H9 (cell line): ENCODE measurements at places on chromosomes 3 and 15.

DNA sequence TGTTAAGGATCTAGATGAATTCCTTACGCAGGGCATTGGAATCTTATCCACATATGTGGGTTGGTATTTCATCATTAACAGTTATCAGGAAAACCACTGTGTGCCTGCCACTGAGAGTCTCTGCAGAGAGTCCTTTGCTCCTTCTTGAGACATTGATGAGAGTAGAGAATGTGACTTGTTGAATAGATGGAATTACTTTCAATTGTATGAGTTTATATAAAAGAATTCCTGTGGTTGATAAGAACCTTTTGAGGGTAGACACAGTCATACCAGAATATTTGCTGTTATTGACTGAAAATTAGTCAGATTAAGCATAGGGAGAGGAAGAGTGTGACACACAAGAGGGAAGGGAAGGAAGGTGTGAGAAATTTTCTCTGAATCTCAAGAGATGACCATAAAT, 30.8 kb downstream of the ARHGEF26 start:
- no peaks in the 10 kb centered on the region for H3K4me1 ChIP-seq
- no peak overlapping the region for H3K4me3 ChIP-seq
- H3K27ac ChIP-seq = no peak overlapping the region
- H3K27me3 ChIP-seq = no peaks in the 10 kb centered on the region
- H3K36me3 ChIP-seq = no peaks in the 10 kb centered on the region; the same call in 2 of the 3 replicates
- DNase-seq = no peak

DNA sequence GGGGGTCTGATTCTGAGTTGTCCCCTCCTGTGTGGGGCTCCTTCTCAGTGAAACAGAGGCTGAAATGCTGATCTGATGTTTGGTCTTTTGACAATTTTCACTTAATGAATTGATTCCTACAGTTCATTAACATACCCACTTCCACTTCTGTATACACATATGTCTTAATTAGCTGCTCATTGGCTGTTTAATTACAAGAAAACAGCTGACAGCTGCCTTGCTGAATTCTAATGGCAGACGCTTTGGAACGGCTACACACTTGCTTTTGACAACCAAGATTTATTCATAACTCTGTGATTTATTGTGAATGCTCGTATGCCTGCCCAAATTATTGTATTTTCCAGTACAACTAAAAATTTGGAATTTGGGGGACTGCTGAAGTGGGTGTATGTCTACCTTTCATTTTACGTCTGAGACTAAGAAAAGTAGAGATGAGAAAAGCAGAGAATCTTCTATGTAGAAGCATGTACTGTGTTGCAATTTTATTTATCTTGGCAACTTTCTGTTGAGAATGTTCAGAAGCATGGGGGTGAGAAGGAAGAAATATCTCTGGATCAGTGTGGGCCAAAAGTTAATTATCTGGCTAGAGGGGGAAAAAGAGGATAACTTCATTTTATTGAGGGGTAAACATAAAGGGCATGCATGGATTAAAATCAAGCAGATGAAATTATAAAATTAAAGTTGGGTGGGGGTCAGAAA, 46.5 kb upstream of the ICE2 start:
- no peak for DNase-seq
- H3K36me3 ChIP-seq = no peaks in the 10 kb centered on the region; the same call in 1 of the 2 replicates
- 0 out of 2 replicates have a peak, but pooled peaks cover under 1% of the 10 kb centered on the region for H3K4me1 ChIP-seq
- no peaks in the 10 kb centered on the region for H3K27me3 ChIP-seq

DNA sequence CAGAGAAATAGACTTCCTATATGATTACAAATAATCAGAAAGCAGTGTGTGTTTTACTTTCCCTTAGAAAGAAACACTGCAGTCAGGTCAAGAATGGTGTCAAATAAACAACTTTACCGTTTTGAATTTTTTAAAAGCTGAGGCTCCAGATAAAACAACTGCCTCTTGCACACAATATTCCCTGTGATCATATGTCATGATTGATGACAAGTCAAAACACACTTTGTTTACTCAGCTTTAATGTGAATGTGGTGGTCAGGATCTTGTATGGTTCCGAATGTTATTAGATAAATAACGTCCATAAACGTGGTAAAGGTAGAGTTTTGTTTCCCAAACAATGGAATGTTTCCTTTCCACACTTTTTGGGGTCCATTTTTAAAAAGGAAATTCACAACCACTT, 428.4 kb upstream of the MDFIC2 start:
- no peak overlapping the region for H3K27ac ChIP-seq
- no peak overlapping the region for H3K4me3 ChIP-seq
- H3K4me1 ChIP-seq = no peaks in the 10 kb centered on the region; the same call in 1 of the 2 replicates

GRCh38 chr15:83077491-83078230, 10.6 kb upstream of the BTBD1 start:
- no peak overlapping the region for H3K27ac ChIP-seq
- H3K27me3 ChIP-seq = no peaks in the 10 kb centered on the region
- no peaks in the 10 kb centered on the region for H3K4me1 ChIP-seq
- no peak overlapping the region for H3K4me3 ChIP-seq
- peaks cover 10% of the 10 kb centered on the region for H3K36me3 ChIP-seq

DNA sequence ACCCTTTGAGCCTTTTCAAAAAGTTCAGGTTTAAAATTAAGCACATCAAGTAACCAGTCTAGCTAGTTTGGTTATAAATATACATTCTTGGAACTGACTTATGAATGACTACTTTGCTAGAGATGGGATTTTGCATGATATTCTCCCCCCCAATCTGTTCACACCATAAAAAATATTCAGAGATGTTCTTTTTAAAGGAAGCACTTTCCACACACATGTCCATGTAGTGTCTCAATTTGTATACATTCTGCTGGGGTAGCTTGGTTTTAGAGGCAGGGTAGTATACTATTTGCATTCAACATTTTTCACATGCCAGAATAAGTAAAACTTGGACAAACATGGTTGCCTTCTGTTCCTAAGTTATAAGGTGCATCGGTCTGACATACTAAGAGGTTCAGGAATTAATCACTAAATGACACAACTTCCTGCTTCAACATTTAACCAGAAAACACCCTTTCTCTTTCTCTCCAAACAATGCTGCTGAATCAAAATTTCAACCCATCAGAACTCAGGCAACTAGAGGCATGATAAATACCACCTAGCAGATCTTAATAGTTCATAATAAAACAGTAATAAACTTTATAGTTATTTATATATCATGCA, 57.0 kb downstream of the SUMF1 start:
- H3K4me1 ChIP-seq = no peaks in the 10 kb centered on the region
- H3K4me3 ChIP-seq = no peak overlapping the region
- no peak overlapping the region for H3K27ac ChIP-seq
- DNase-seq = no peak
- H3K27me3 ChIP-seq = no peaks in the 10 kb centered on the region

- peaks cover 4% of the 10 kb centered on the region; the same call in 1 of the 2 replicates for H3K36me3 ChIP-seq
- no peaks in the 10 kb centered on the region for H3K27me3 ChIP-seq
- no peak overlapping the region; the same call in 2 of the 3 replicates for H3K4me3 ChIP-seq
- H3K4me1 ChIP-seq = no peaks in the 10 kb centered on the region
- DNase-seq = no peak
- H3K27ac ChIP-seq = no peak overlapping the region
Observed at GRCh38 chr3:71006810-71007785, 576.4 kb downstream of the FOXP1 start.

GRCh38 chr3:171556148-171556547, 95.9 kb upstream of the TNIK start:
- H3K27me3 ChIP-seq = no peaks in the 10 kb centered on the region
- DNase-seq = no peak
- no peak overlapping the region for H3K4me3 ChIP-seq

DNA sequence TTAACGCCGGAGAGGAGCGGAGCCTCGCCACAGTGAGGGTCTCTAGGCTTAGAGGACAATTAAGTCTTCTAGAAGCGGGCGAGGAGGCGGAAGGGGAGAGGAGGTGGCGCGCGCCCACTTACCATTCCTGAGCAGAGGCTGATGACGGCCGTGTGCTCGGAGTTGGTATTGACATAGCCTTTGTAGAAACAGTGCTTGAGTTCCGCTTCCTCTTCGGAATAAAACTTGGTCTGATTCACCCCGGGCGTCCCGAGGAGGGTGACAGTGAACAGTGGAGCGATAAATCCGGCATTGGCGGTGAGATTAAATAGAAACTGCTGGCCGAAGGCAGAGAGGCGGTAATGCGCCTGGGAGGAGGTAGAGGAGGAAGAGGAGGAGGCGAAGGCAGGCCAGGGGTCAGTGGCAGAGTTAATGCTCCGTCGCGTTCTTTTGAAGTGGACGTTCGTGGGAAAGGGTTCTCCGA, 1.3 kb downstream of the ADAMTS9 start:
- no peak for DNase-seq
- H3K27ac ChIP-seq = no peak overlapping the region
- H3K4me3 ChIP-seq = peak overlapping the region; percentile 62
- H3K4me1 ChIP-seq = peaks cover 5% of the 10 kb centered on the region

DNA sequence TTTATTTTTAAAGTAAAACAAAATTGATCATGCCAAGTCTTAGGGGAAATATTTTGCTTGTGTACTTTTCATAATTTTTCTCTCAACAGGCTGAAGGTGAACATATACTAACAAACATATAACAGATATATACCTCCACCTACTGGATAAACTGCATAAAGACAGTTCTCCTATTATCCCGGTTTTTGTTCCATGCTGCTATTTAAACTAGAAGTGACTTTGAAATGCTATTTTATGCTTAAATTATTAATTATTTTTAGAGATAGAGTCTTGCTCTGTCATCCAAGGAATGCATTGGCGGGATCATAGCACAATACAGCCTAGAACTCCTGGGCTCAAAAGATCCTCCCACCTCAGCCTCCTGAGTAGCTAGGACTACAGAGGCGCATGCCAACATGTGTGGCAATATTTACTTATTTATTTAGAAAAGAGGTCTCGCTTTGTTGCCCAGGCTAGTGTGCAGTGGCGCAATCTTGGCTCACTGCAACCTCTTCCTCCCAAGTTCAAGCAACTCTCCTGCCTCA, 49.8 kb downstream of the ST3GAL6 start:
- H3K4me3 ChIP-seq = no peak overlapping the region
- no peak overlapping the region for H3K27ac ChIP-seq
- H3K4me1 ChIP-seq = no peaks in the 10 kb centered on the region
- H3K27me3 ChIP-seq = no peaks in the 10 kb centered on the region
- H3K36me3 ChIP-seq = peaks cover 58% of the 10 kb centered on the region

DNA sequence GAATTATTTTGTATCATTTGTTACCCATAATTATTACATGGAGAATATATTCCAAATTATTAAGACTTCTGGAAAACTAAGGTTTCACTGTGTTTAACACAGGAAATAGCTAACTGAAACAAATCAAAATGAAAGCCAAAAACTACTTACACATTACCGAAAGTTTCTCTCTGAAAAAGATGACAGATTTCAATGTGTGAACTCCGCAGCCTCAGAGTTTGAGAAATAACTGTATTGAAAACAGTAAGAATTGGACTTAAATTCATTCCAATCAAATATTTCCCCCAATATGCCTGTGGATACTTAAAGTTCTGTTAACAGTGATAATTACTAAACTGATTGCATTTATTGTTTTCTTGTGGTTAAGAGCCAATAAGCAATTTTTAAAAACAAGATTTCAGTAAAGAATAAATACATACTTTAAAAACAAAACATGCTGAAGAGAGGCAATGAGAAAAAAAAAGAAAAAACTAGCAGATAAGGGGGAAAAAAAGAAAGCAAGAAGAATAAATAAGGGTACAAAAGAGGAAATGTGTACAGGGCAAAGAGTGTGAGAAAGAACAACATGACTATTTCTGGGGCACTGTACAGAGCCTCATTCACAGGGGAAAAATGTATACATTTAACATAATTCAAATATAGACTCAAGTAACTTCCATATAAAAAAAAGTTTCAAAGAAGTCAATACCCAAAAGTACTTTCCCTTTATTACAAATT, 30.7 kb downstream of the DENND4A start:
- no peak overlapping the region for H3K4me3 ChIP-seq
- no peaks in the 10 kb centered on the region for H3K36me3 ChIP-seq
- no peaks in the 10 kb centered on the region for H3K27me3 ChIP-seq
- no peak for DNase-seq
- H3K27ac ChIP-seq = no peak overlapping the region

DNA sequence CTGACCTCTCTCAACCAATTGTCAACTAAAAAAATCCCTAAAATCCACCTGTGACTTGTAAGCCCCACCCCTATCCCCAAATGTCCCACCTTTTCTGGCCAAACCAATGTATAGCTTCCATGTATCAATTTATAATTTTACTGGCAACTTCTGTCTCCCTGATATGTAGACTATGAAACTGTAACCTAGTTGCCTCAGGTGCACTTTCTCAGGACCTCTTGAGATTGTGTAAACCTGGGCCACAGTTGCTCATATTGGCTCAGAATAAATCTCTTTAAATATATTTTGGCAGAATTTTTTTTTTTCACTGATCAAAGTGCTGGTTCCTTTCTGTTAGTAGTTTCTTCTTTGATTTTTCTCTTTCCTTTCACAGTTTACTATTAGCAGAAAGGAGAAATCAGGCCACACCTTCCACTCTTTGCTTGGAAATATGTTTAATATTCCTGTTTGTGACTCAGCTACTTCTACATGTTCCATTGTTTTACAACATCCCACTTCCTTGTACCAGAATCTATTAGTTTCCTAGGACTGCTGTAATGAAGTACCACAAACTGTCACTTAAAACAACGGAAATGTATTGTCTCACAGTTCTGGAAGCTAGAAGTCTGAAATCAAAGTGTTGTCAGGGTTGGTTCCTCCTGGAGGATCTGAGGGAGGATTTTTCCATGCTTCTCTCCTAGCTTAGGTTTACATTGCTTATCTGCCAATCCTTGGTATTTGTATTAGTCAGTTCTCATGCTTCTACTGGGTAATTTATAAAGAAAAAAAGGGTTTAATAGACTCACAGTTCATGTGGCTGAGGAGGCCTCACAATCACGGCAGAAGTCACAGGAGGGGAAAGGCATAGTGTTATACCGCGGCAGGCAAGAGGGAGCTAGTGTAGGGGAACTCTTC, 801.2 kb upstream of the ARPP21 start:
- H3K4me3 ChIP-seq = no peak overlapping the region
- H3K27ac ChIP-seq = no peak overlapping the region
- no peaks in the 10 kb centered on the region for H3K27me3 ChIP-seq
- peaks cover 4% of the 10 kb centered on the region; the same call in 1 of the 2 replicates for H3K4me1 ChIP-seq
- H3K36me3 ChIP-seq = no peaks in the 10 kb centered on the region

DNA sequence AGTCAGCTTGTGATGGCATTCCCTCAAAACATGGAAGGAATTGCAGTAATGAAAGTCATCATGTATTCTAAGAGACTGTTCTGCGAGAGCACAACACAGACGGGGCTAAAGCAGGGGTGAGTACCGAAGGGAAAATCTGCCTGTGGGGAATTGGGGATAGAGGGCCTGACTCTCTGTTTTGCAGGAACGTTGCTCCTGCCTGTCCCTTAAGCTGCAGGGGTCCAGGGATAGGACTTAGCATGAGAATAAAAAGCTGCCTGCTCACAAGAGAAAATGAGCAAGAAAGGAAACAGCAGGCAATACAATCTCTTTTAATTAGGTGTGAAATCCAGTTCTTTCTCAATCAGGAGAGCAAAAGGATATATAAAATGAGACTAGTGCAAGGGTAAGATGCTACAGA, 62.2 kb downstream of the TIGIT start:
- peaks cover 10% of the 10 kb centered on the region; the same call in 1 of the 2 replicates for H3K4me1 ChIP-seq
- peak; percentile 76 for DNase-seq
- no peak overlapping the region for H3K4me3 ChIP-seq
- no peak overlapping the region for H3K27ac ChIP-seq

- peaks cover 5% of the 10 kb centered on the region; the same call in 1 of the 2 replicates for H3K36me3 ChIP-seq
- no peak overlapping the region for H3K27ac ChIP-seq
- H3K4me1 ChIP-seq = no peaks in the 10 kb centered on the region
- no peak overlapping the region for H3K4me3 ChIP-seq
- DNase-seq = no peak
- no peaks in the 10 kb centered on the region for H3K27me3 ChIP-seq
Observed at GRCh38 chr3:153176197-153176596, 14.2 kb downstream of the RAP2B start.
